ENCODE measurements at places on chromosomes 6 and 20.

DNA sequence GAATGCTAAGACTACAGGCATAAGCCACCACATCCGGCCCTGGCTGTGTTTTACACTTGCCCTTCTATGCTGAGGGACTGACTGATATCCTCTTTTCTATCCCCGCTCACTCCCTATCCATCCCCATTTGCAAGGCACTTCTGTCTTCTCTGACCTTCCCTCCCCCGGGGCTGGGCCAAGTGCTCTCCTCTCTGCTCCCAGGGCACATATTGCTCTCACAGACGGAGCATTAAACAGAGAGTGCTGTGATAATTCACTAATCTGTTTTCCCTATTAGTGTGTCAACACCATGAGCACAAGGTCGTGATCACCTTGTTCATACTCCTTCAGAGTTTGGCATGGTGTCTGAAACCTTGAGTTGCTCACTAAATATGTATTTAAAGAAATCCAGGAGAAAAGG lies 9.0 kb upstream of the SLC2A12 start:
- DNase-seq = no peak

DNA sequence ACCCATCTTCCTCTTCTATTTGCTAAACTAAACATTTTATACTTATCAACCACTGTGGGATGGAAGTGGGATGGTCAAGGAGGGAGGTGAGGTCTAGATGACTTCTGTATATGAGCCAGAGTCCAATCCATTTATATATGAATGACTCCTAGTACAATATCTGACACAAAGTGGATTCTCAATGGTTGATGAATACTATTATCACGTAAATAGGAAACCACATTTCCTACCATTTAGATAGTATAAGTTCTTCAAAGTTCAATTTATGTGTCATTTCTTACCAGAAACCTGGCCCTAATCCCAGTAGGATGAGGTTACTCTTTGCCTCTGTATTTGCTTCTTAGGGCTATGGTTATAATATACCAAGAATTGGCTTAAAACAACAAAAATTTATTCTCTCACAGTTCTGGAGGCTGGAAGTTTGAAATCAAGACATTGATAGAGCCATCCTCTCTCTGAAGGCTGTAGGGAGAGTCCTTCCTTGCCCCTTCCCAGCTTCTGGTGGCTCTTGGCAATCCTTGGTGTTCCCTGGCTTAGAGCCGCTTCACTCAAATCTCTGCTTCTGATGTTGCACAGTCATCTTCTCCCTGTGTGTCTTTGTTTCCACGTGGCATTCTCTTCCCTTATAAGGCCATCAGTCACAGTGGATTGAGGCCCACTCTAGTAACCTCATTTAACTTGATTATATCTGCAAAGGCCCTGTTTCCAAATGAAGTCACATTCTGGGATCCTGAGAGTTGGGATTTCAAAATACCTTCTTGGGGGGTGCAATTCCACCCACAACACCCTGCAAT lies 41.0 kb upstream of the RAB23 start:
- peak; percentile 45 for DNase-seq

DNA sequence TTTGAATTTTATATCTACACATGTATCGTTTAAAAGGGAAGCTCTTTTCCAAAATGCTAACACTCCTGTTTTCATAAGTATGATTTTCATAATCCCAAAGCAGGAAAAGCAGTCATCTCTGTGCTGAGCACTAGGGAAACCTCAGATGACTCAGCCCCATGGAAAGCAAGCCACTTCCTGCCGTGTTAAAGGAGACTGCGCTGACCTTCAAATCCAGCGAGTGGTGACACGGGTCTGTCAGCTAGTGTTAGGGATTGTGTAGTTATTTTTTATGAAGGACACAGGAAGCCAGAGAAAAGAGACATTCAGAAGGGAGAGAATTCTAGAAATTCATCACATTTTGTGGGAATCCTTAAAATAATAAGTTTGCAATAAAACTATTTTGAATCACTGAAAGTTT lies 57.0 kb upstream of the CD93 start:
- DNase-seq = peak; percentile 95

DNA sequence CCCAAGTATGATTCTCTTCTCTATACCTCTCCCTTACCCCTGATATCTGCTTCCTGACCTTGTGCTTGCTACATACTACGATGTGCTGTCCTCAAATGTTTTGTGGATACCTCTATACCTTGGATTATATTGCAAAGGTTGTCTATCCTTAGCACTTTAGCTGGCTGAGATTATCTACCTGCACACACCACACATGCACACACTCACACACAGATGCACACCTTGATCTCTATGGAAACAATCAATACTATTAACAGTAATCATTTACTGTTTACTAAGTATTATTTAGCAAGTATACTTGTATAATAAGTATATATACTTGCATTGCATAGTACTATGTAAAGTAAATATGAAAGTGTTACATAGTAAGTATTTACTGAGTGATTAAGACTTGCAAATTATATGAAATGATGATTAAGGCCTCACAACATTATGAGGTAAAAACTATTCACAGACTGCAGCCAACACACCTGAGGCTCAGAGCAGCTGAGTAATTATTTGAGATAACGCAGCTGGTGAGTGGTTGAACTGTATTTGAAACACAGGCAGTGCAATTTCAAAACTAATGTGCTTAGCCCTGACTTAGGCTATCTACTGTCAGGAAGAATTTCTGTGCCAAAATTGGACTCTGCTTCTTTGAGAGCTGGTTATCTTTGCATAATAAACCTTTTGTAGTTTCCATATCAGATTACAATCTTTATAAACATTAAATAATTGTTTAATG lies 699.9 kb downstream of the FRK start:
- DNase-seq = no peak

DNA sequence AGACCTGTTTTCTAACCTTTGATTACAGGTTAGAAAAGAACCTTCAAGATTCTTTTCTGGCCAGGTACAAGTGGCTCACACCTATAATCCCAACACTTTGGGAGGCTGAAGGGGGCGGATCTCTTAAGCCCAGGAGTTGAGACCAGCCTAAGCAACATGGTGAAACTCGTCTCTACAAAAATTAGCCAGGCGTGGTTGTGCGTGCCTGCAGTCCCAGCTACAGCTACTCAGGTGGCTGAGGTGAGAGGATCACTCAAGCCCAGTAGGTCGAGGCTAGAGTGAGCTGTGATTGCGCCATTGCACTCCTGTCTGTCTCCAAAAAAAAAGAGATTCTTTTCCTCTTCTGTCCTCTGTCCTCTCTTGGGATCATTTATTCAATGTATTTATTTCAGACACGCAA lies 14.5 kb downstream of the PPIL1 start:
- DNase-seq = no peak

- no peak for DNase-seq
These were observed 282.6 kb upstream of the EYS start for GRCh38 chr6:65989676-65990075.

DNA sequence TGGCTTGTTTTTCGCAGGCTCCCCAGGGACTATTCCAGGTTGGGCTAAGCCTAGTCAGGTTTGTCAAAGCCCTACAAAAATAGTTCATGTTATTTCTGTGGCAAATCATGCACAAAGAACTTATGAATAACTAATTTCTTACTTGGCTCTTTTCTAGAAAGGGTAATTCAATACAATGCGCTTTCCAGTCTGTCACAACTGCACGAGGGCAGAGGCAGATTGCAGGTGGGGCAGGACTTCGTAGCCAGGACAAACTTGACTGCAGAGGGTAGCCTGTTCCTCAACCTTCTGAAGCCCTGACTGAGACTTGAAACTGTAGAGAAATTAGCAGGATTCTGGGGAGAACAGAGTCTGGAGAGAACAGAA lies 253.5 kb downstream of the QKI start:
- DNase-seq = no peak

- DNase-seq = no peak
These were observed 48.6 kb upstream of the SASH1 start for GRCh38 chr6:148294059-148294458.

- DNase-seq = no peak
These were observed 27.4 kb downstream of the DDO start for GRCh38 chr6:110387986-110388385.

- DNase-seq = no peak
These were observed 850.5 kb upstream of the MAP3K7 start for GRCh38 chr6:91437315-91437729.

DNA sequence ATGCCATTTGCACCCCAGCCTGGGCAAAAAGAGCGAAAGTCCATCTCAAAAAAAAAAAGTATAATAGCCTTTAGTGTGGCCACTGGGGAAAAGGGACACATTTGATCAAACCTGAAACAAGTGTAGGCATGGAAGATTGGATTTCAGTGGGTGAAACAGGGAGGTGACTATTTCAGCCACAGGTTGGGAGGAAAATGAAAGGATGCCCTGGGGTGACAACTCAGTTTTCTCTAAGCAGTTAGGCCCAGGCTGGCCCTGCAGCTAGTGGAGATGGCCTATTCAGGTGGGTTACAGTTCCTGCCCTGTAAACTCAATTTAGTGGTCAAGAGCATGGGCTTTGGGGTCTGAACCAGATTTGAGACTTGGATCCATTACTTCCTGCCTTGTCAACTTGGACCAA lies 36.4 kb downstream of the SPATA2 start:
- no peak for DNase-seq

- no peak for DNase-seq
These were observed 1.2 kb downstream of the PTPRA start for GRCh38 chr20:2874456-2874855.

DNA sequence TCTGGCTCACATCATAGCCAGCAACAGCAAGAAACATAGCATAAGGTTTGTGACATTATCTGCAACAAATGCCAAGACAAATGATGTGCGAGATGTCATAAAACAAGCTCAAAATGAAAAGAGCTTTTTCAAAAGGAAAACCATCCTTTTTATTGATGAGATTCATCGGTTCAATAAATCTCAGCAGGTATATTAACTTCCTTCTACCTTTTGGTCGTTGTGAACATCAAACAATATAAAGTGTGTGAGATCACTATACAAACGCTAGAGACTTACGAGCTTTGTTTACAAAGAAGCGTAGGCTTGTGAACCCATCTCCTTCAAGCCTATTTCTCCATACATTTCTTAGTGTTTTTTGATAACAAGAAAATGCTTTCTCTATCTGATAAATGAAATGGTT lies 3.5 kb downstream of the WRNIP1 start:
- DNase-seq = no peak

GRCh38 chr6:11450037-11450436 lies 87.5 kb upstream of the TMEM170B start:
- no peak for DNase-seq

- peak; percentile 38 for DNase-seq
These were observed 214.7 kb upstream of the PROKR2 start for GRCh38 chr20:5531318-5532081.

DNA sequence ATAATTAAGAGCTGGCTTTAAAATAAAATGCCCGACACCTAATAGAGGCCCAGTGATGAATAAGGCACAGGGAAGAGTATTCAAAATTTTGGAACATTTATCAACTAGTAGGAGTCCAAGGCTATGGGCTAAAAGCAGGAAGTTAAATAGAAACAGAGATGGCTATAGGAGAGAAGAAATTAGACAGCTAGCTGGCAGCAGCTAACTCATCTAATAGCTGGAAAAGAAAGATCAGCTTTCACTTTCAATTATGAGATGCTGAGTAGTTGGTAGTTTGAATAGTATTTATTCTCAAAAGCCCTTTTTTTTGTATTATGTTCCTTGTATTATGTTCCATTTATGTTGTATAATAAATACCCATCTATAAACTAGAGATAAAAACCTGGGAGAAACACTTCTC lies 215.7 kb downstream of the SLC35F1 start:
- no peak for DNase-seq

DNA sequence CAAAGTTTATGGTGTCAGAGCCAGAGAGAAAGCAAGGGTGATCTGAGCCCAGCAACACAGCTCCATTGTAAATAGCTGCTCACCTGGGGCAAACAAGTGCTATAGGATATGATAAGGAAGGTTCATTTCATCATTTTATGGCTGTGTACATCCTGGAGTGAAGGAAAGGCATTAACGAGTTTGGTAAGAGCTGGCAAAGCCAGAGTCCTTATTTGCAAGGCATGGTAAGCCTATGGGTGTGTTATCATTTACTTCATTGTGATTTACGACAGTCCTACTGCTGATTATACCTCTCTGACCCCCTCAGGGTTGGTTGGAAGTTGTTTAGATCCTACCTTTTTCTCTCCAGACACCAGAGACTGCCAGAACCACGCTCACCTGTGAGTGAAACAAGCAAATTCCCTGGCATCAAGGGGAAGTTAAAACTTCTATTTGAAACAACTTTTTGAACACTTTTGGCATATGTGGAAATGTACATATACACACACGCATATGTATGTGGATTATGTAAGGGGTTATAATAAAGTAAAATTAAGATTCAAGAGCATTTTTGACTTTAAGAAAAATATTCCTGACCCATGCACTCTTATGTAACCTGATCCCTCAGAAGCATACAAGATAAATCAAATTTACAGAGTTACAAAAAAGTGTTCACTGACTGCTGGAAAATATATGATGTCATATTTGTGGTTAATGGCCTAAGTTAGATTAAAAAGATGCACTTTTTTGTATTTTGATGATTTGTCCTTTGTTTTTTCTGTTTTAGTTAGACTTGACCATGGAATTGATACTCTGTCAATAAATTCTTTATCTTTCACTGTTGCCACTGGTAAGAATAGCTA lies 40.4 kb upstream of the EDN1 start:
- no peak for DNase-seq

DNA sequence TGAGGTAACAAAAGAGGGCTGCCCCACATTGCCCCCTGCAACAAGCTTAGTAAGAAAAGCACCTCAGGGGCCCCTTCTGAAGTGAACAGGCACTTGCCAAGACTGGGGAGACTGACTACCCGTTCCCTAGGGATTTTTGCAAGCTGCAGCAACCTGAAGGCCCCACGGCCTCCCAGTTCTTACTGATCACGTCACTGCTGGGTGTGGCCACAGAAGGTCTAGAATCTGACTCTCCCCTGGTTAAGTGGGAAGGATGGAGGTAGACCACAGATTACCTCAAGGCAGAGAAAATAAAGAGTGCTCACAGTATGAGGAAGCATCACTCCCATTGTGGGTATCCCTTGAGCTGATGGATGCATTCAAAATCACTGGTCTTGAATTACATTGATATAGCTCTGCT lies 201.5 kb upstream of the KCNQ5 start:
- DNase-seq = no peak

- DNase-seq = no peak
These were observed 33.9 kb downstream of the CHRNA4 start for GRCh38 chr20:63327231-63327745.

Measured in dermis microvascular lymphatic vessel endothelial cell (primary cell).